ENCODE measurements at places on chromosomes 3 and 15. TPM values are rescaled to one million over a fixed set of nuclear protein-coding genes. Genes with fewer than 3 reads are reported as not detected.

DNA sequence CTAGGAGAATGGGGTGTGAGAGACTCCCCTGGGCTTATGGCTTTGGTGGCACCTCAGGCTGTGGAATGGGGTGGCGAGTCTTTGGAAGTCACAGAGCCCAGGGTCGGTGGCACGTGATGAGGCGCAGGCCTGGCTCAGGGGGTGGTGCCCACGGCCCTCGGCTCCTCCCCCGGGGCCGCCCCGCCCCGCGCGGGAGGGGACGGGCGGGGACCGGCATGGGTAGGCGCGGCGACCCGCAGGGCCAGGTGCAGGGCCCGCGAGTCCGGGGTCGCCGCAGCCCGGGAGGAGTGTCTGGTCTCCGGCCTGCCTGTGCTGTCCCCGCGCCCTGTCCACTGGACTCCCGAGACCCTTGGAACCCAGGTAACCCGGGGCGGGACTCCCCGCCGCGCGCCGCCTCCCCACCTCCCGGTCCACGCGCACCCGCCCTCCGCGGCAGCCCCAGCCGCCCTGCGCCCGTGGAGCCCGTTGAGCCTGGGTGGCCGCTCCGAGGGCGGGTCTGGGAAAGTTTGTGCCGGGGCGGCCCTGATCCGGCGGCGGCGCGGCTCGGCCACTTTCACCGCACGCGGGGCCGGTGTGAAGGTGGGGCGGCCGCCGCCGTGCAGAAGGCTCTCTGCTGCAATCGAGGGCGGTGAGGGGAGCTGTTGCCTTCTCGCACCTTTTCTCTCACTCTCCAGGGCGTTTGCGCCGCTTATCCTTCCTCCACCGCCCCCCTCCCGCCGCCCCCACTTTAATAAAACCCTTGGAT is at the start of gene PAQR5:
Gene PAQR5, plus strand, starts transcription at position 216 of the 745 bp plus-strand sequence. CDS start 61,169 bp downstream, outside the sequence.
- no peak for DNase-seq

Gene TUSC7
- not detected for total RNA-seq

Gene NTRK3
- not detected for total RNA-seq

GRCh38 chr15:65056868-65057548 is 10.8 kb downstream of the RASL12 start:
- DNase-seq, result no peak

GRCh38 chr3:152581951-152582350 is 253.0 kb upstream of the P2RY1 start:
- DNase-seq, result no peak

GRCh38 chr3:77795013-77795412 is 755.1 kb downstream of the ROBO2 start:
- no peak for DNase-seq
